Mesendoderm (in vitro differentiated cells): ENCODE measurements at places on chromosomes 1 and 21.
A peak's percentile ranks its signal among the peaks of the same experiment; 100 is the strongest.

DNA sequence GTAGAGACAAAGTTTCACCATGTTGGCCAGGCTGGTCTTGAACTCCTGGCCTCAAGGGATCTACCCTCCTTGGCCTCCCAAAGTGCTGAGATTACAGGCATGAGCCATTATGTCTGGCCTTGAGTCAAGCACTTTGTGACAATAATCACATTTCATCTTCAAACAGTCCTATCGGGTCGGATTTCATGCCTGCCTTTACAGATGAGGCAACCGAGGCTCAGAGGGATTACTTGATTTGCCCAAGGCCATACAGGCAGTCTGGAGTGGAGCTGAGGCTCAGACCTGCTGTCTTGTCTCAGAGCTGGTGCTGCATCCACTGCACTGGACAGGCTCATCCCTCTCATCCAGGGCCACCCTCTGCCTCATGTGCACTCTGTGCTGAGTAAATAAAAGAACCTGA is 26.6 kb downstream of the FAM151A start:
- H3K27ac ChIP-seq, result no peak overlapping the region
- no peak for DNase-seq
- no peaks in the 10 kb centered on the region for H3K4me1 ChIP-seq
- no peak overlapping the region for H3K4me3 ChIP-seq
- H3K27me3 ChIP-seq, result no peaks in the 10 kb centered on the region
- H3K36me3 ChIP-seq, result peaks cover 1% of the 10 kb centered on the region

DNA sequence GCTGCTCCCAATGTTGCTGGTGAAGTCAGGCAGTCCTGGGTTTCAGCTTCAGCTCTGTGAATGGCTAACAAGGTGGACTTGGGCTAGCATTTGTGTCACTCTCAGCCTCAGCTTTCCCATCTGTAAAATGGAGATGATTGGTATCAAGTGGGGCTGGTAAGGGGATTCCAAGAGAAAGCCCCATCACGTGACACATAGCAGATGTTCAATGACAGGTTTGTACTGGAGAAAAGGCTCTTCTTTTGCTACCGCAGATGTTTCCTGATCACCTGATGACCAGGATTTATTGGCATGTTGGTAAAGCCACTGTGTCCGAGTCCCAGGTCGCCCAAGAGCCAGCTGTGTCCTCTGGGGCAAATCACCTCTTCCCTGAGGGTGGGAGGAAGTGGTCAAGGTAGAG is 335.0 kb downstream of the MATN1 start:
- no peaks in the 10 kb centered on the region for H3K36me3 ChIP-seq
- no peak for DNase-seq
- H3K4me3 ChIP-seq, result no peak overlapping the region
- H3K4me1 ChIP-seq, result no peaks in the 10 kb centered on the region
- no peaks in the 10 kb centered on the region for H3K27me3 ChIP-seq

DNA sequence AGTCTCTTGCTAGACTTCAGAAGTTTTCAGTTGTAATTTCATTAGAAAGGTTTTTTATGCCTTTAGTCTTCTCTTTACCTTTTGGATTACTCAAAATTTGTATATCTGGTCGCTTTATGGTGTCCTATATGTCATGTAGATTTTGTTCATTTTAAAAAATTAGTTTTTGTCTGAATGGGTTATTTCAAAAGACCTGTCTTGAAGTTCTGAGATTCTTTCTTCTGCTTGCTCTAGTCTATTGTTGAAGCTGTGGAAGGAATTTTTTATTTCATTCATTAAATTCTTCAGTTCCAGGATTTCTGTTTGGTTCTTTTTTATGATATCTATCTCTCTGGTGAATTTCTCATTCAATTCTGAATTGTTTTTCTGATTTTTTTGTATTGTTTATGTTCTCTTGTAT is 46.5 kb upstream of the GCLM start:
- no peaks in the 10 kb centered on the region for H3K27me3 ChIP-seq
- no peaks in the 10 kb centered on the region for H3K36me3 ChIP-seq
- H3K4me1 ChIP-seq, result no peaks in the 10 kb centered on the region

GRCh38 chr1:228156515-228156881 is 6.8 kb downstream of the GJC2 start:
- no peak overlapping the region for H3K4me3 ChIP-seq
- H3K27me3 ChIP-seq, result no peaks in the 10 kb centered on the region
- no peak overlapping the region for H3K27ac ChIP-seq
- no peaks in the 10 kb centered on the region for H3K4me1 ChIP-seq
- H3K36me3 ChIP-seq, result no peaks in the 10 kb centered on the region

DNA sequence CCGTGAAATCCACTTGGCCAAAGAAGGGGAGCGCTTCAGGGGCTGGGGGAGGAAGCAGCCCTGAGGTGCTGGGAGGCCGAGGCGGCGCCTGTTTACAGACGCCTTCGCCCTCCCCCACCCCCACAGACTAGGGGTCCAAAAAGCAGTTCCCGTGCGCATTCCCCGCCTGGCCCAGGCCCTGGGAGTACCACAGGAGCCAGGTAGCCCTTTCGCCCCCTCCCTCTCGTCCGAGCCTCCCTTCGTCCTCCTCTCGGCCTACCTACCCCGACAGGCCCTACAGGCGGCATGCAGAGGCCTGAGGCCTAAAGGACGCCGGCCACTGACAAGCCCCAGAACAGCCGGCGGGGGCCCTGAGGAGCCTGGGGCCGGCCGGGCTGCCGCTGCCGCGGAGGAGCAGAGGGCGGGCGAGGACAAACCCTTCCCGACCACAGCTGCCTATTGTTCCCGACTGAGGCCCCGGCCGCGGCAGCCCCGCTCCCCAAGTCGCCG is 522 bp downstream of the RC3H1 start:
- no peaks in the 10 kb centered on the region for H3K27me3 ChIP-seq
- DNase-seq, result peak; percentile 83
- H3K4me1 ChIP-seq, result peaks cover 2% of the 10 kb centered on the region
- peak overlapping the region; percentile 95 for H3K4me3 ChIP-seq
- peak overlapping the region; percentile 83 for H3K27ac ChIP-seq
- no peaks in the 10 kb centered on the region for H3K36me3 ChIP-seq

- no peaks in the 10 kb centered on the region for H3K36me3 ChIP-seq
- no peak overlapping the region for H3K4me3 ChIP-seq
Measured at GRCh38 chr1:248847181-248847955, 9.3 kb downstream of the ZNF672 start.

DNA sequence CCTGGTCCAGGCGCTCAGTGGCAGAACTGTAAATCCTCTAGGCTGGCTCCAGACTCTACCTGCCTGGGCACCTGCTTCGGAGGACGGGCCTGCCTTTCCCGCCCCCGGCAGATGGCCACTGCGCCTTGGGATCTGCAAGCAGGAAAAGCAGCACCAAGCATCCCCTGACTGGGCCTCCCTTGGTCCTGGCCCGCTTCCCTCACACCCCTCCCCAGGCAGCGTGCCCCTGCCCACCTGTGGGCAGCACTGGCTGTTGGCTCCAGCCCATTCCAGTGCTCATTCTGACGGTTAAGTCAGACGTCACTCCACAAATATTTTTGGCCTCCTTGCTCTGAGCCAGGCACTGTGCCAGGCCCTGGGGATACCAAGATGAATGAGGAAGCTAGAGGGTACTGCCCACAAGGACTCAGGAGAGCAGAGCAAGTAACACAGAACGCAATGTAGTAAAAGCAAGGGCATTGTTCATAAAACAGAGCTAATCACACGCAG is 22.0 kb upstream of the BLACAT1 start:
- H3K27me3 ChIP-seq, result no peaks in the 10 kb centered on the region
- H3K36me3 ChIP-seq, result no peaks in the 10 kb centered on the region
- peaks cover 2% of the 10 kb centered on the region for H3K4me1 ChIP-seq
- H3K4me3 ChIP-seq, result no peak overlapping the region
- no peak overlapping the region for H3K27ac ChIP-seq
- no peak for DNase-seq

DNA sequence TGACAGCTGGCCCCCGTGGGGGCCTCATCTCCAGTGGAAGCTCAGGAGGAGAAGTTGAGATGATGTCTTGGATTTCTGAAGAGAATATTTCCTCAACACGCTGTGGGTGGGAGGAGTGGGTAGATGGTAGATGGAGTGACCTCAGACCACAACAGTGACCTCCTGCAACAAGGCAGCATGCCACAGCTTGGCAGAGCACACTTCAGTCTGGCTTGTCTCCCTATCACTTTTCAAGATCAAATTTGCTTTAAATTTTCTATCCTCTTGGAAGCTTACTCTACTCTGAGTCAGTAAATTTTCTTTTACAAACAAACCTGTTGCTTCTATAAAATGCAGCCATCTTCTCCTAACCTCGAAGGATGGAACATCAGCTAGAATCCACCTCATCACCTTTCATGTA is 59.7 kb downstream of the NTPCR start:
- H3K4me1 ChIP-seq, result no peaks in the 10 kb centered on the region
- H3K27me3 ChIP-seq, result no peaks in the 10 kb centered on the region
- DNase-seq, result no peak
- no peak overlapping the region for H3K4me3 ChIP-seq

- no peak overlapping the region for H3K27ac ChIP-seq
- no peaks in the 10 kb centered on the region for H3K36me3 ChIP-seq
- no peaks in the 10 kb centered on the region for H3K4me1 ChIP-seq
- no peak overlapping the region for H3K4me3 ChIP-seq
Measured at GRCh38 chr1:198575292-198575691, 34.8 kb upstream of the ATP6V1G3 start.

GRCh38 chr1:201364808-201365105 is 12.7 kb downstream of the TNNT2 start:
- H3K4me1 ChIP-seq, result no peaks in the 10 kb centered on the region
- H3K36me3 ChIP-seq, result no peaks in the 10 kb centered on the region
- no peak for DNase-seq

- DNase-seq, result no peak
- no peaks in the 10 kb centered on the region for H3K36me3 ChIP-seq
- H3K27me3 ChIP-seq, result no peaks in the 10 kb centered on the region
- no peak overlapping the region for H3K27ac ChIP-seq
- no peak overlapping the region for H3K4me3 ChIP-seq
- peaks cover 5% of the 10 kb centered on the region for H3K4me1 ChIP-seq
Measured at GRCh38 chr1:12450090-12450755, 167.8 kb downstream of the DHRS3 start.
